ENCODE measurements at places on chromosomes 4 and X.

DNA sequence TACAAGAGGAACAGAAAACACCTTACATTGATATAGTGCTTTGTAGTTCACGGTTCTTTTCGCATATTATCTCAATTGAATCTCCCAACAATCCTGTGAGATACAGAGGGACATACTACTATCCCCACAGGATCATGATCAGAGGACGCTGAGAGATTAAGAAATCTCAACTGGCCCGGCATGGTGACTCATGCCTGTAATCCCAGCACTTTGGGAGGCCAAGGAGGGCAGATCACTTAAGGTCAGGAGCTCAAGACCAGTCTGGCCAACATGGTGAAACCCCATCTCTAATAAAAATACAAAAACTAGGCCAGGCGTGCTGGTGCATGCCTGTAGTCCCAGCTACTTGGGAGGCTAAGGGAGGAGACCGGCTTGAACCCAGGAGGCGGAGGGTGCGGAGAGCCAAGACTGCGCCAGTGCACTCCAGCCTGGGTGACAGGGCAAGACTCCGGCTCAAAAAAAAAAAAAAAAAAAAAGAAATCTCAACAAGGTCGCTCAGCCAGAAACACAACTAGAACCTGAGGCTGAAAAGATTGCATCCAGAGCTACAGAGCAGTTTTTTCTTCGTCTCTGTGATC, 7.4 kb downstream of the APOO start:
- DNase-seq: no peak

DNA sequence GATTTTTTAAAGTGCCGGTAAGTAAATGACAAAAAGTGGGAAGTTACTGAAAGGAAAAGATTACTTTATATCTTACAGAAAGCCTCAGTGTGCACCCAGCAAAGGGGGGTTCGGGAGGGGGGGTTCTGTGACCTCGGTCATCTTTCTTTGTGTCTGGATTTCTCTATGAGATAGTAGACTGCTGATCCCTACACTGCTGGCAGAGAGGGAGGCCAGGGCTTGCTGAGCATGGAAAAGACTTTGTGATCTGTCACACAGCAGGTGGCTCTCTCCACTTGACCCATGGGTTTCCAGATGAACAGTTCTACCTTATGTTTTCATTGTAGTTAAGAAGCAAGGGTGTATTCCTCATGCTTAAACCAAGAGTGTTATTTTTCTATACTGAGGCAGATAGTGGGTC, 475.6 kb downstream of the PCDH10 start:
- no peak for DNase-seq

DNA sequence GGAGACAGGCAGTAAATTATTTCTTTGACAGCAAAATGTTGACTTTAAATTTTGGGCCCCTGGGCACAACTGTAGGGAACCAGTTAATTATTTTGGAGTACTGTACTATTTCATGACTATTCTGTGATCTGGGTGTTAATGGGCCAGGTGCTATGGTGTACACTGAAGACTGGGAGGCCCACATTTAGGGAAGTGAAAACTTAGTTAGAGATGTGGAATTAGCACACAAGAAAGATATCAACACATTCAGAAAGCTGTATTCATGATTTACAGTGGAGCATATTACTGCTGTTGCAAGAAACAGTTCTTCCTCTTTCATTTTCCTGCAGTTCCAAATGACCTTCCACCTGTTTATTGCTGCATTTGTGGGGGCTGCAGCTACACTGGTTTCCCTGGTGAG, 12.4 kb downstream of the PLP1 start:
- DNase-seq: no peak

DNA sequence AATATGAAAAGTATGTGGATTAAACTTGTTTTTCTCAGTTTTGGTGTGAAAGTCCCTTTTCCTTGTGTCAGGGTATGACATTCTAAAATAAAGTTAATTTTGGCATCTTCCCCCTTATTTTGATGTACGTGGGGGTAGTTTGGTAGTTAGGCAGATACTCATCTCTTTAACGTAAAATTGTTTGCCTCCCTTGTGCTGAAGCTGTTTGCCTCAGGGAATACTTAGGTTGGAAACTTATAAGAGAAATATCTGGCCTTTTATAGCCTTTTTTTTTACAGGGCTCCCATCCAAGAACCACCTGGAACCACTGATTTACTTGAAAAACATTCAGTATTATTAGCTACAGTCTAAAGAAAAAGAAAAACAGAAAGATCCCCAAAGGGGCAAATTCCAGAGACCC, 85.5 kb downstream of the PHEX start:
- DNase-seq: no peak

- DNase-seq: no peak
Observed at GRCh38 chrX:107579956-107580355, 48.4 kb upstream of the PRPS1 start.

- no peak for DNase-seq
Observed at GRCh38 chr4:149719357-149719756, 96.3 kb downstream of the IQCM start.

GRCh38 chr4:58553679-58554078, 1443.5 kb upstream of the IGFBP7 start:
- DNase-seq: no peak

- DNase-seq: no peak
Observed at GRCh38 chr4:84167564-84167963, 331.5 kb downstream of the NKX6-1 start.

DNA sequence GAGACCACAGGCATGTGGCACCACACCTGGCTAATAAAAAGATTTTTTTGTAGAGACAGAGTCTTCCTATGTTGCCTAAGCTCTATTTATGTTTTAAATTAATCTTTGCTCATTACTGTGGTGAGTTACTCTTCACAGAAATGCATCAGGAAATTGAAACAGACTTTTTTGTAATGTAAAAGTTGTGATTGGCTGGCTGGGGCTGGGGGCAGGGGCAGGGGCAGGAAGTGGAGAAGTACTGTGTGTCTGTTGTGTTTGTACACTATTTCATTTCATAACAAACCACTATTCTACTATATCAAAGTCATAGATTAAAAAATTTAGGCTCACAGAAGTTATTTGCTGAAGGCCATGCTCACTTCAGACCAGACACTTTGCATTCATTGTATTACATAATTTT, 19.1 kb upstream of the ABRAXAS1 start:
- no peak for DNase-seq

Measured in activated T-helper 2 cell treated with anti-CD3 and anti-CD28 coated beads, Interferon-gamma antibody, Interleukin-2, Interleukin-4, amounts not matched to agents 10 μg/mL and 5 μg/mL and 100 μg/mL, durations not matched to agents 14 hours and 24 hours and 36 hours (primary cell).